Left renal pelvis (tissue), 4 donors: ENCODE measurements at places on chromosomes 13 and 19. TPM values are rescaled to one million over a fixed set of nuclear protein-coding genes. Genes with fewer than 3 reads are reported as not detected.

Gene HRC
- polyA plus RNA-seq = 33.6 TPM

Gene ERICH4
- polyA plus RNA-seq = 0.14 TPM

Gene AKAP11
- 39.1 TPM for polyA plus RNA-seq

Gene GZMM
- polyA plus RNA-seq = 0.23 TPM

Gene C1QTNF9B
- 0.63 TPM for polyA plus RNA-seq

Gene TEX101
- not detected for polyA plus RNA-seq

Gene KLK12
- polyA plus RNA-seq = not detected

Gene TGFBR3L
- 0.60 TPM for polyA plus RNA-seq

Gene OSCAR
- polyA plus RNA-seq = 0.31 TPM

Gene NOTCH3
- 77.5 TPM for polyA plus RNA-seq

Gene DPP9
- 19.2 TPM for polyA plus RNA-seq

Gene ZNF417
- 25.9 TPM for polyA plus RNA-seq

Gene IGFL2
- 0.13 TPM for polyA plus RNA-seq

Gene PDCD5
- polyA plus RNA-seq = 98.3 TPM

GRCh38 chr13:33728271-33729037 is 89.5 kb upstream of the RFC3 start:
- no peak for DNase-seq

DNA sequence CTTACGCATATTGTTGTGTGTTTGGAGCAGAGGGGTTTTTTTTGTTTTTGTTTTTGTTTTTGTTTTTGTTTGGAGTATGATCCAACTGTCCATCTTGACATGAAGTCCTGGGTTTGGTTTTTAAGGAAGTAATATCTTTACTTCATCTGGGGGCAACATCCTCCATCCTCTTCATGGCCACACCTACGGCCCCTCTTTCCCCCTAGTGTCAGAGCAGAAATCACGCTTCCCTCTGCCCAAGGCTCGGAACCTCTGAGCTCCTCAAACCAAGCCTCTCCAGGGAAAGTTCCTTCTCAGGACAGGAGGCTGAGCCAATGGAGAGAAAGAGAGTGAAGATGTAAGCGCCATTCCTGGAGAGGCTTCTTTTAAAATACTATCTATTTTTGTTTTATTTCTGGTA is 58.6 kb upstream of the PDX1 start:
- no peak for DNase-seq

GRCh38 chr19:709965-710571 is 1.3 kb downstream of the PALM start:
- DNase-seq = no peak

DNA sequence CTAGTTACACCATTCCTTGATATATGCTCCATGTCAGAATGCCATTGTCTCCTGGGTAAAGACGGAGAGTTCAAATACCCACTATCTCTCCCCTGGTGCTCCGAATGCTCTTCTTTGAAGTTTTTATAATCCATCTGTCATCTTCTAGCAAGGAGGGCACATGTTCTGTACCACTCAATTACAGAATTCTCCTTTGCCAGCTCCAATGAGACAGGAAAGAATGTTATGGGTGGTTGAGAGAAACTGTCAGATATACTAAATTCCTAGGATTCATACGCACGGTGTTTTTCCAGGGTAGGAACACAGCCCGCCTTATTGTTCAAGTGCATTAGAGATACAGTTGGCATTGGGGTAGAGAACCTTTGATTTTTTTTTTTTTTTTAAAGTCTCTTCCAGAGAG is 118.0 kb upstream of the ZNF536 start:
- no peak for DNase-seq

GRCh38 chr19:33492951-33493350 is 28.6 kb downstream of the PEPD start:
- DNase-seq = no peak

- no peak for DNase-seq
Measured at GRCh38 chr19:30670011-30670329, 297.8 kb downstream of the ZNF536 start.

- no peak for DNase-seq
Measured at GRCh38 chr13:40270726-40271125, 395.7 kb downstream of the FOXO1 start.

- DNase-seq = no peak
Measured at GRCh38 chr19:45492627-45493470, 4.0 kb downstream of the RTN2 start.

- no peak for DNase-seq
Measured at GRCh38 chr19:14565765-14566711, 5.8 kb downstream of the NDUFB7 start.

DNA sequence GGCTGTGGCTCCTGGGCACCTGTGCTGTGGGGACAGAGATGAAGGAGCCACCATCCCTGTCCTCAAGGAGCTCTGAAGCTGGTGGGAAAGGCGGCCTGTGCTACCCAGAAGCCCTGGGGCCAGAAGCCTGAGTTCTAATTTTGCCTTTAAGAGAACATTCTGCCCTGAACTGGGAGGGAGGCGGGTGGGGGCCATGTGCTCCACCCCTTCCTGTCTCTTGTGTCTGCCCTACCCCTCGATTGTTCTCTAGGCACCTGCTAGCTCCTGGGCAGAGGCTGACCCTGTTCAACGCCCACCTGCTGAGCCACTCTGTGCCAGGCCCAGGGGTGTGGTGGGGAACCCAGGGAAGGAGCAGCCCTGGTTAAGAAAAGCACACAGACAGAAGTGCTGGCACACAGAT is 5.9 kb downstream of the TRAPPC6A start:
- no peak for DNase-seq

GRCh38 chr19:932648-933552 is 7.1 kb downstream of the ARID3A start:
- no peak for DNase-seq

DNA sequence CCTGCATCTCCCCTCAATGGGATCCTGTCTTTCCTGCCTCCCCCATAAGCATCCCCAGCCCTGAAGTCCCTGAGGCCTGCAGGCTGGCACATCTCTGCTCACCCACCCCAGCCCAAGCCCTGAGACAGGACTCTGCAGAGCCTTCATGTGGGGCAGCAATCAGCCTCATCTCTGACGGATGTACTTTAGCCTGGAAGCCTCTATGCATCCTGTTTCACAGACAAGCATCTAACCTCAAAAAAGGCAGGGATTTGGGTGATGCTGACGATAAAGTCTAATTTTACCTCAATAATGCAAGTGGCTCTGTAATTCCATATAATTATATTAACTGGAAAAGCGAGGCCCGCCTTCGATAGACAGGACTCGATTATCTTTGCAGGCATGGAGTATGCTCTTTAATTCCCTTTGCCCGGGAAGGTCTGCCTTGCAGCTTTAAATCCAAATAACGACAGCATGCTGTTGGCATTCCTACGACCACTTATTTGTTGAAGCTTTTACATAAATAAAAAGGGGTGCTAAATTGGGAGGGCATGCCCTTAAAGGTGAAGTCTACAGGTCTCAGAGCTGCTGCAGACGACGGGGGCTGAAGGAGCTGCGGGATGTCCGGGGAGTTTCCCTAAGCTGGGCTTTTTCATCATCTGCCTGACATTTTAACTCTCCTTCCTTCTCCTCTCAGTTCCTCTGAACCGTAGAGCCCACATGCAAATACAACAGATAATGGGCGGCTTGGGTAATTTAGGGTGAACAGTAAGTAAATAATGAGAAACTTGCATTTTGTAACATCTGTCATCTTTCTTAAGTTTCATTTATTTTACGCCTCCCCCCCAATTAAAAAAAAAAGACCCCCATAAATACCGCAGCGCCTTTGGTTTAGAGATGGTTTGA is 211.5 kb downstream of the URI1 start:
- no peak for DNase-seq

GRCh38 chr13:109862627-109863026 is 76.2 kb upstream of the IRS2 start:
- DNase-seq = no peak

- no peak for DNase-seq
Measured at GRCh38 chr19:3480383-3481091, at the start of gene SMIM24. SMIM24 (minus strand) TSS chr19:3480525; CDS start chr19:3480463, 62 bp downstream.

DNA sequence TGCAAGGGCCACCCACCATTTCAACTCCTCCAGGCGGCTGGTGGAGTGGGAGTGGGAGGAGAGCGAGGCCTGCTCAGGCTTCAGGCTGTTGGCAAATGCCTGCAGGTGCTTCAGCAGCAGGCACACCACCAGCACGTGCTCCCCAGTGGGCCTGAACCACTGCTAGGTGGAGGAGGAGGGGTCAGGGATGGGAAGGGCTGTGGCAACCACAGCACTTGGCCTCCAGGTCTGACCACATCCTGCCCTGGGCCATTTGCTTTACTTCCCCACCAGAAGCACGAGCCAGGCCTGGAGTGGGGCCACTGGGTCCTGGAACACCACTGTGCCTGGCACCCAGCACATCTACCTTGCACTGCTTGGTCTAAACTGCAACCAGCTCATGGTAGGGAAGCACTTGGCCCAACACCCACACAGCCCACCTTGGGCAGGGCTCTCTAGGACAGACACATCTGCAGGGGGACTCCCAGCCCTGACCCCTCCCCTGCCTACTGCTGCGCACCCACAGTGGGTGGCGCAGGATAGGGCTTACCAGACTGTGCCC is 26.2 kb downstream of the TUBA3C start:
- DNase-seq = no peak

DNA sequence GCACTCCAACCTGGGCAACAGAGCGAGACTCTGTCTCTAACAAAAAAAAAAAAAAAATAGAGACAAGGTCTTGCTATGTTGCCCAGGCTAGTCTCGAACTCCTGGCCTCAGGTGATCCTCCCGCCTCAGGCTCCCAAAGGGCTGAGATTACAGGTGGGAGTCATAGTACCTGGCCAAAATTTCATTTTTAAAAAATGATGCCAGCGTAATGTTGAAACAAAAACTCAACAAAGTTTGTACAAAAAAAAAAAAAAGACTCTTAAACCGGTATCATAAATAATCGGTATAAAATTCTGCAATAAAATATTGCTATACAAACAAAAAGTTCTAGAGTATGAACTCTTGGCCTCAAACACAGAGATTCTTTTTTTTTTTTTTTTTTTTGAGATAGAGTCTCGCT is 3.5 kb downstream of the GMFG start:
- DNase-seq = no peak

GRCh38 chr19:39341129-39341718 is 997 bp upstream of the SAMD4B start:
- DNase-seq = no peak

DNA sequence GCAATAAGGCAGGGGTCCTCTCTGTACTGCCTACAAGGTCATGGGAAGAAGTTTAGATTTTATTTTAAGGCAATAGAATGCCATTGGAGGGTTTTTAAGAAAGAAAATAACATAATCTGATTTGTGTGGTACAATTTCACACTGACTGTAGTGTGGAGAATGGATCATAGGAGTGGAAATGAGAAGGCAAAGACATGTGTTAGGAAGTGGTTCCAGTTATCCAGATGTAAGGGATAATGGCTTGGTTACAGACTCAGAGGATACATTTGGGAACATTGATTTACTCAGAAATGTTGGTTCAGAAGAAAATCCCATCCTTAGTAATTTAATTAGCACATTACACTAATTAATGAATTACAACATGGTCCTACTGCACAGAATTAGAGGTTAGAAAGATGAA is 788.2 kb downstream of the SLITRK5 start:
- no peak for DNase-seq

- no peak for DNase-seq
Measured at GRCh38 chr13:94178625-94179244, 300.7 kb downstream of the DCT start.

GRCh38 chr13:39038569-39039030 is 344 bp downstream of the NHLRC3 start:
- DNase-seq = no peak

DNA sequence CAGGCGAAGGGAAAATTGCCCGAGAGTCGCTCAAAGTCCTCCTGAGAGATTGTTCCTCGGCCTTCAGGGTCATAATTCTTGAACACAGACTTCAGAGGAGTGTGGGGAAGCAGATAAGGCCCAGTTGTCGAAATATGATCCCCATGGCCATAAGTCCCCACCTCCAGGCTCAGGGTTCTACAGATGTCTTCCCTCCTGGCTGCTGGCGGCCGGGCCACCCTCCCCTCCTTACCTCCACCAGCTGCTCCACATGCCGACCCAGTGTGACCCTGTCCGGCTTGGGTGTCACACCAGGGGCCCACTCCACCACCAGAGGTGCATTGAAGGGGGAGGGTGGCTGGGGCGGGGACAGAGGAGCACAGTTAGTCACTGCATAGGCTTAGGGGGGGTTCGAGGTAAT is 10.1 kb downstream of the FAM98C start:
- no peak for DNase-seq

DNA sequence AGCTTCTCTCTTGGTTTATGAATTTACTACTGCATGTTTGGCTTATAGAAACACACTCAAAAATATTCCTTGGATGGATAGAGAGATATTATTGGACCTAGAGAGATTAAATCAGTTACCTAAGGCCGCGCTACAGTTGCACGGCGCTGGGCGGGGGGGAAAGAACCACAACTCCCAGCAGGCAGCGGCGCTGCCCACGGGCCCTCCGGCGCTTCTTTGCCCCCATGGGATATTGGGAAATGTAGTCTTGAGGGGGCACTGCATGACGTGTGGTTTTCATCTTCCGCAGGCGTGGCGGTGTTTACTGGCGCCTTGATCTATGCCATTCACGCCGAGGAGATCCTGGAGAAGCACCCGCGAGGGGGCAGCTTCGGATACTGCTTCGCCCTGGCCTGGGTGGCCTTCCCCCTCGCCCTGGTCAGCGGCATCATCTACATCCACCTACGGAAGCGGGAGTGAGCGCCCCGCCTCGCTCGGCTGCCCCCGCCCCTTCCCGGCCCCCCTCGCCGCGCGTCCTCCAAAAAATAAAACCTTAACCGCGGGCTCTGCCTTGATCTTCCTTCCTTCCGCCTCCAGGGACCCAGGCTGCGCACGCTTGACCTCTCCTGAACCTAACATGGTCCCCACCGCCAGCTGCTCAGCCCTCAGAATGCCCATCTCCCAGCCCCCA is 4.8 kb downstream of the EMP3 start:
- DNase-seq = peak; percentile 76

- no peak for DNase-seq
Measured at GRCh38 chr19:50248826-50249225, 45.4 kb downstream of the MYH14 start.

- no peak for DNase-seq
Measured at GRCh38 chr19:45125975-45126493, 33.1 kb downstream of the PPP1R37 start.

GRCh38 chr13:21909331-21909730 is 238.5 kb downstream of the FGF9 start:
- DNase-seq = no peak

- no peak for DNase-seq
Measured at GRCh38 chr13:60009300-60010253, 154.2 kb downstream of the DIAPH3 start.

DNA sequence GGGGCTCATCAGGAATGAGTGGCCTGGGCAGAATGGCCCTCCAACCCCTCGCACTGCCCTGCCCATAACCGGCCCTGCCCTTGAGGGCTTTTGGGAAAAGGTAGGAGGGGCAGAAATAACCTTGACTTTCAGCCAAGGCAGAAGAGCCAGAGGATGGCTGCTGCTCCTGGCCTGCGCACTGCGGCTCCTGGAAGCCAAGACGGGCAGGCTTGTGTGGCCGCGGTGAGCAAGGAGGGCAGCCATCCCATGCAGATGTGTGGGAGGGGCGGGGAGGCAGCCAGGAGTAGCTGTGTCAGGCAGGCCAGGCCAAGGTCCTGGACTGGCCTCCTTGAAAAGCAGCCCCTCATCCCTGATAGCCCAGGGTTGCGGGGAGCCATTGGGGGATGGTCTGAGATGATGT is 57.6 kb upstream of the URI1 start:
- no peak for DNase-seq
